Activated CD8-positive, alpha-beta memory T cell treated with anti-CD3 and anti-CD28 coated beads, Interleukin-2, amount 50 U/mL, for 4 hours (primary cell): ENCODE measurements at places on chromosomes 16 and 17.

DNA sequence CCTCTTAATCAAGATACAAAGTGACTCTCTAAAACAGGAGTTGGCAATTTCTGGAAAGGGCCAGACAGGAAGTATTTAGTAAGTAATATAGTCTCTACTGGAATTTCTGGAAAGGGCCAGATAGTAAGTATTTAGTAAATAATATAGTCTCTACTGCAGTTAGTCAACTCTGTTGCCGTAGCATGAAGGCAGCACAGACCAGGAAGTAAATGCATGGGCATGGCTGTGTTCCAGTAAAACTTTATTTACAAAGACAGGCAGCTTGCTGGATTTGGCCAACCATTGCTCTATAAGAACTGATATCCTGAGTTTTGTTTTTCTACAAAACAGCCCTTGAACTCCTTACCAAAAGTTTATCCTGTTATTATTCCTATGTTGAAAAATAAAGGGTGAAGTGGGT, 16.9 kb downstream of the LDAF1 start:
- no peak for DNase-seq

- no peak for DNase-seq
Measured at GRCh38 chr17:77441940-77442339, 301.2 kb downstream of the SEC14L1 start.

DNA sequence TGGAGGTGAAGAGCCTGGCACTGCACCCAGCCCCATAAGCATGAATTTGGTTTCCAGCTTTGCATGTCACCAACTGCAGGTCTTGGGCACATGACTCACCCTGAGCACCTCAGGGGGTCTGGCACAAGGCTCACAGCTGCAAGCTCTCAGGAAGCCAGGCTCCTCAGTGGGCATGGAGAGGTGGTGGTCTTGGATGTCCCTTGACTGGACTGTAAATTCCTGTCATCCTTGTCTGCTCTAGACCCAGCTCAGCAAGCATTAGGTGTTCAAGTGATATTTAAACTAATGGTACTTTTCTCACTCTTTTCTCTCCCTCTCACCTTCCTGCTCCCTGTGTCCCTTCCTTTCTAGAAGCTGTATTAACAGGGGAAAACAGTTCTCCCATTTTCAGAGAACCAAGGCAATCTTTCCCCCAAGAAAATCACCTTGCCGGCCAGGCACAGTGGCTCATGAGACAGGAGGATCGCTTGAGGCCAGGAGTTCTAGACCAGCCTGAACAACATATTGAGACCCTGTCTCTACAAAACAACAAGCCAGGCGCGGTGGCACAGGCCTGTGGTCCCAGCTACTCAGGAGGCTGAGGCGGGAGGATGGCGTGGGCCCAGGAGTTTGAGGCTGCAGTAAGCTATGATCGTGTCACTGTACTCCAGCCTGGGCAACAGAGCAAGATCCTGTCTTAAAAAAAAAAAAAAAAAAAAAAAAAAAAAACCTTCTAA, 5.1 kb upstream of the KIFC3 start:
- no peak for DNase-seq

DNA sequence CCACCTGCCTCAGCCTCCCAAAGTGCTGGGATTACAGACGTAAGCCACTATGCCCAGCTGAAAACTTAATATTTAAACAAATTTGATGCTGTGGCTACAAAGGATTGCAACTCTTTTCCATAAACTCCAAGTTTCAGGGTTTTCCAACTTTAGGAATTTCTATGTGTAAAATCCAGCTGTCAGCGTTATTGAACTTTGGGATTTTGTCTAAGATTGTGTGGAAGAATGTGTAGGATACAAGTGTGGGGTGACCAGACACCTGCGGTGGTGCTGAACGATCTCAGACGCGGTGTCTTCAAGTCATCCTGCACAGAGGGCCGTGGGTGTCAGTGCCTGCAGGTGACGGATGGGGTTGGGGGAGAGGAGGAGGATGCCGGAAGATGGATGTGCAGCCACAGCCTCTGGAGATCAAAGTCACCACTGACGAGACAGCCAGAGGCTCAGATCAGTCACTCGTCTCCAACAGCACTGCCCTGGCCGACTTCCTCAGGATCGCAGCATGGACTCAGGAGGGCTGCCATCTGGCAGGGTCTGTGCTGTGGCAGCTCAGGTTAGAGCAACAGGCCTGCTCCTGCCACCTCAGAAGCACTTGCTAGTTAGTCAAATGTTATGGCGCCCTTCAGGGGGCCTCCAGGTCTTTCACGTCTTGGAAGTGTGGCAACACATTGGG, 13.0 kb downstream of the ACSF3 start:
- no peak for DNase-seq

- DNase-seq: no peak
Measured at GRCh38 chr17:53722407-53722806, 100.3 kb upstream of the KIF2B start.

DNA sequence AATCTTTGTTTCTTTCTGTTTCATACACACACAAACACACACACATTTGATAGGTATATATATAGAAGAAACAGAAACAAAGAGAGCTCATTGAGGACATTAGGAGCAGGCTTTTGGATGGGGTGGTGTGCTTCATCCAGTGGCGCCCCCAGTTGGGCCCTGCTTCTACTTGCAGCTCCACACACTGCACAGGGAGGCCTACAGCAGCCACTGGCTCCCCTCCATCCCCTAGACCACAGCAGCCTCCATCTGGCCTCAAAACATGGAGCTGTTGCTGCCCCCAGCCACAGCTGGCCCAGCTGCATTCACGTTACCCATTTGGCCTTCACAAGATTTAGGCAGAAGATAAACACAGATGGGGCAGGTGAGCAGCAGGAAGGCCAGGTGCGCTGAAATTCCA, 33.1 kb upstream of the NF1 start:
- DNase-seq: no peak

DNA sequence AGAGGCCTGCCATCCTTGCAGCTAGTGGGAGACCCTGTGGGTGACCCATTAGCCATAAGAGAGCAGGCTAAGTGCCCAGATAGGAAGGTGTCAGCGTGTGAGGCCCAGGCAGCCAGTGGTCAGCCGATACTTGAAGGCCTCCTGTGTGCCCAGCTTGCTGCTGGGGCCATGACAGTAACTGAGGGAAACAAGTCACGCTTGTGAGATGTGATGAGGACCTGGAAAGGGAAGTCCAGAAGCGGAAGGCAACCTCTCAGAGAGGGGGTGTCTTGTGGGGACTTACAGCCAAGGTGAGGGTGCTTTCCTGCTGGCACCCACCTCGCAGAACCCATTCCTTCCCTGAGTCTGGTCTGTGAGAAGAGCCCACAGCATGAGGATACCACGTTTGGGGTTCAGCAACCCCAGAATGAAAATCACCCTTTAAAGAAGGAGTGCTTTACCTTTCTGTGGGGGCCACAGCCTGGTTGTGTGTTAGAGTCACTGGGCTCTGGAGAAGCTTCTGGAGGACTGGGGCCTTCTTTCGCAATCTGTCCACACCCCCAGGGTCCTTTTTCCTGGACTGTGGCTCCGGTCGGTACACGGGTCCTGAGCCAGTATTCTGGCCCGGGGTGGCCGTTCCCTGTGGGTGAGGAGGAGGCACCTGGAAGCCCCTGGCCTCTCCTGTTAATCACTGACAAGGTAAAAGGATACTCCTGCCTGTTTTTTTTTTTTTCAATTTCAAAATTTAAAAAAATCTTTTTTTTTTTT, 53.9 kb downstream of the PLCG2 start:
- DNase-seq: no peak

DNA sequence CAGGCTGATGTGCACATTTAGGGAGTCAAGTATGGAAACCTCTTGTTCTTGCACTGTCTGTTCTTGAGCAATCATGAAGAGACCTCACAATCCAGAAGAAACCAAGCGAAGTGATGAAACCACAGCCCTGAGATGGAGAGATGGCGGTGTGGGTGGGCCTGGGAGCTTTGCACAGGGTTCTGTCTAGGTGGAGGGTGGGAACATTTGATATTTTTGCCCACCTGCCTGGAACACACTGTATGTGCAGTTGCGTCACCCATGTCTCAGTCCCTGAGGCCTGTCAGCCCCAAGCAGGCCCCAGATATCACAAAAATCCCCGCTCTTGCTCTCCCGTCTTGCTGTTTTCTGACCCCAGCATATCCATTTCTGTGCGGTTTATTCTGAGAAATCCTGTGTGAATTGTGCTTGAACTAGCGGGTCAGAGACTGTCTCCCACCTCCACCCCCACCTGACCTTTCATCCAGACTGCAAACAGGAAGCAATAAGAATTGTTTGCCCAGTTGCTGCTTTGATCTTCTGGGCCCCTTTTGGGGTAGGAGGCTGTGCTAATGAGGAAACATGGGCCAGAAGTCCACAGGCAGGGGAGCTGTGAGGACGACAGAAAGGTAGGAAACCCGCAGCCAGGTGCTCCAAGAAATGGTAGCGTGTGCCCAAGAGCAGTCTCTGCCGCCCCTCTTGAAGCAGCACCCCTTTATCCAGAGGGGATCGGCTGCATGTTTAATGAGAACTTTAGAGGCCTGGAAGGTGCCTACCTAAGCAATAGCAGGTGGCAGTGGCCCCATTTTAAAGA, 183.8 kb downstream of the CCDC182 start:
- no peak for DNase-seq

- no peak for DNase-seq
Measured at GRCh38 chr16:64282181-64282580, 839.7 kb downstream of the CDH11 start.

- DNase-seq: no peak
Measured at GRCh38 chr16:30997725-30998711, 12.4 kb downstream of the STX1B start.

DNA sequence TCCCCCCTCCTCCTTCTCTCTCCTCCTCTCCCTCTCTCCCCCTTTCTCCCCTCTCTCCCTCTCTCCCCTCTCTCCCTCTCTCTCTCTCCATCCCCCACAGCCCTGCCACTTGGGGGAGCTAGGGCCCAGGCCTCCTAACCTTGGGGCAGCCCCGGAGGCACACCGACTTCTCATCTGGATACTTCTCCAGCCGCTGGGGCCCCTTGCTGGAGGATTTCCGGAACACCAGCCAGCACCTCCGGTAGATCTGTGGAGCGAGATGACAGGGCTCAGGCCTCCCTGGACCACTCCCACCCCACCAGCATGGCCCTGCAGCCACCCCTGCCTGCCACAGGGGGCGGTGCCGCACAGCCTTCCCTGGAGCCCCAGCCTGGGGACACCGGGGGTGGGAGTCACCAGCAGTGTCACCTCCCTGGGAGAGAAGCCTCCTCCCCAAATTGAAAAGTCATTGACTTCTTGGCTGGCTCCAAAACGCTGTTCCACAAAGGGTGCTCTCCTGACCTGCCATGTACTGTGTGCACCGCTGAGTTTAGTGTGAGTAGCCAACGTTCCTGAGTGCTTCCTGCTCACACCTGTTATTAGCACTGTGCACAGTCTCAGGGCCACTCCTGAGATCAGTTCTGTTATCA, 10.5 kb downstream of the DOK4 start:
- DNase-seq: peak; percentile 72

DNA sequence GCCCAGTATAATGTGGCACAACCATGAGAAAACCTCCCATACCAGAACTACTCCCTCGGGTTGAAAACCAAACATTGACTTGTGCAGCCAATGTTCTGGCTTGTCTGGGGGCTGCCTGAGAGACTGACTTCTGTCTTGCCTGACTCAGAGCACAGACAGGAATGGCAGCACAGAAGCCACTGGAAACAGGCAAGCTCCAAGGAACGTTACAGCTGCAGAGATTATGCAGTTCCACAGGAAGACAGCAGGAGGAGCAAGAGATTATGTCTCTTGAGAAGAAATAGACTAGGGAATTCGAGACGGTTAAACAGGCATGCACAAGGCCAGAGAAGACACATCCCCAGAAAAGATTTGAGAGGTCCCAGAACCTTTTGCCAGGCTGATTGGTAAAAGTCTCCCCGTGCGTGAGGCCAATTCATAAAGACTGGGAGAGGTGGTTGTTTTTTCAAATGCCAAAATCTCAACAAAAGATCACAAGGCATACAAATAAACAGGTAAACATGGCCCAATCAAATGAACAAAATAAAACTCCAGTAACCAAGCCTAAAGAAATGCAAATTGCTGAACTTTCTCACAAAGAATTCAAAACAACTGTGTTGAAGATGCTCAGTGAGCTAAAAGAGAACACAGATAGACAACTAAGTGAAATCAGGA, 90.6 kb upstream of the CDH5 start:
- DNase-seq: no peak

DNA sequence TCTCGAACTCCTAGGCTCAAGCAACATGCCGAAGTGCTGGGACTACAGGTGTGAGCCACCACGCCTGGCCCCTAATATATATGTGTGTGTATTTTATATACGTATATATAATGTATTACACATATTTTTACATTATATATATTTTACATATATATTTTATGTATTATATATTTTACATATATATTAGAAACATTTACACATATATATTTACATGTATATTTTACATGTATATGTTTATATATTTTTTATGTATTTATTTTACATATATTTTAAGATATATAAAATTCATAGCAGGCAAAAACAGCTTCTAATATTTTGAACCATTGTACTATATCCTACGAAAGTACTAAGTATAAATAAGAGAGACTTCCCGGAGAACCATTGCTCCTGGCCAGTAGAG, 455.1 kb downstream of the XYLT1 start:
- no peak for DNase-seq
